Activated T-helper 1 cell treated with anti-CD3 and anti-CD28 coated beads, Interleukin-2, amount 50 U/mL, for 16 hours (primary cell): ENCODE measurements at places on chromosomes 7 and 10.

DNA sequence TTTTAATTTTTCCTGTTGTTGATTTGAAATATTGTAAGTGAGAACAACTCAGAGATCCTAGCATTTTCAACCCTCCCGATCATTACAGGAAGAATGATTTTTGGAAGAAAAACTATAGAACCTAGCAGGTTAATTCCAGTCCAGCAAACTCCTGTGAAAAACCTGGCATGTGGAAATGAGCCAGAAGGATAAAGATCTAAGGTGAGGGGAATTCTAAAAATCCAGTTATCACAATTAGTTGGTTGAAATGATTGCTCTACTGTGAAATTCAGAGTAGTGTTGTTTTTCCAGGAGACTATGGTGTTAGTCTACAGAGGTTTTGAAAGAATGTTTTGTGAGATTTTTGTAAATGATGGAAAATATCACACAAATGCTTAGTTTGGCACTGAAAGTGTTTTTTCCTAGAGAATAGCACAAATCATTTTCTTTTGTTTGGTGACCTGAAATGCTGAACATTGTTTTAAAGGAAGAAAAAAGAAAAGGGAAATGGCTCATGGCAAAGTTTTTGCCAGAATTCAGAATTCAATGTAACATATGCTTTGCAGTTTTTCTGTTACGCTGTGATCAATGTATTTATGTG, 152.4 kb upstream of the SLC26A5 start:
- DNase-seq: no peak

GRCh38 chr10:45442662-45443061, 68.6 kb downstream of the ALOX5 start:
- no peak for DNase-seq

GRCh38 chr10:34764472-34764946, 50.6 kb downstream of the PARD3 start:
- DNase-seq: no peak

GRCh38 chr10:84838851-84839250, 510.5 kb downstream of the CCSER2 start:
- no peak for DNase-seq

DNA sequence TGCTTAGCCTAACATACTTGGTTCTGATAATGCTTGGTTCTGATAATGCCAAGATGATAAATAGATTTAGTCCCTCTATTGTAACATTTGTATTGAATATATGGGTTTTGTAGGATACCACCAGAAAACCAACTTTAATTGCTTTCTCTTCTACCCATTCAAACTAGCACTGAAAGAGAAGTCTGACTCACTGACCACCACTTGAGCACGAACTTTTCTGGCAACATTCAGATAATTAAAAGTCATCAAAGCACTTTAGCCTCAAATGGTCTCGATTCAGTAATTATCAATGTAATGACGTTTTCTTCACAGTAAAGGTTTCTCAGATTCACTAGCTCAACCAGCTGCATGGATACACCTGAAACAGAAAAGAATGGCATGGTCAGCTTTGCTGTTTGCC, 63.0 kb downstream of the HDAC9 start:
- no peak for DNase-seq

GRCh38 chr7:131004371-131004770, 270.4 kb upstream of the KLF14 start:
- DNase-seq: no peak

DNA sequence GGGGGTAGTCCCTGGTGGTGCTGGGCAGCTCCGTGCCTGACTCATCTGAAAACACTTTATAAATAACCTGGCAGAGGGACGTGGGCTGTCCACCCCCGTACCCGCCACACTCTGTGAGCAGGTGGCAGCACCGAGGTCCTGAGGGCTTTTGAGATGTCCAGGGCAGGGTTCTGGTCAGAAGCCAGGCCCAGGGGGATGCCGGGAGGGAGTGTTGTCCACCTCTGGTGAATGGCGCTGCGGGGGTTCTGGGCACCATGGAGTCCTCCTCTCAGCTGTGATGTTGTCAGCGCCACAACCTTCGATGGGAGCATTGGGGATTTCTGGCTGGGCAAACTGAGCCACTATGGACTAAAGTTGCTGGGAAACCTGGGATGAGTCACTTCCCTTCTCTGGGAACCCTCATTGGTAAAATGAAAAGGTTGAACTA, 27.4 kb upstream of the GOLGA7B start:
- no peak for DNase-seq

DNA sequence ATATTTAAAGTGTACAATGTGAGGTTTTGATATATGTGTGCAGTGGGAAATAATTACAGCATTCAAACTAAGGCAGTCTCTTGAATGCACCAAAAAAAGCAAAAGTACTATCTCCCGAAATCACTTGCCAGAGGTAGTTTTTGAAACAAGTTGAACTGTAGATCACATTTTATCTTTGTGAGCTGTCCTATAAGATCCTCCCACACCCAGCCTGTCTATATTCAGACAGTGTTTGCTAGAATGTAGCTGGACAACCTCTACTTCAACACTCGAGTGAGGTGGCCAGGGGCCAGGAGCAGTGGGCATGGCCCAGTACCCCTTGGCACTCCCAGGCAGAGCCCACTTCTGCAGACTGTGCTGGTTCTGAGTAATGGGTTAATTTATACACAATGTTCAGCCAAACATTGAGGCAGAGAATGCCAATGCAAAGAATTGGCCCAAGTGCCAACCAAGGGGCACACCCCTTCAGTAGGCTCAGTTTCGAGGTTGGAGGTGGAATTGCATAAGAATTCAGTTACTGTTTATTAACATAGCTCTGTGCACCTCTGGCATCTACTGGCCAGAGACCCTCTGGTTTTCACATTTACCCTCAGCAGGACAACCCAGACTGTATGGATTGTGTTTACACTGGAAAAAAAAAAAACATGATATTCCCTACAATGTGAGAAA, 70.5 kb downstream of the AHR start:
- no peak for DNase-seq

GRCh38 chr10:101493782-101494281, 94.2 kb downstream of the POLL start:
- DNase-seq: no peak

- no peak for DNase-seq
Measured at GRCh38 chr7:99499371-99499720, 735 bp downstream of the ZNF394 start.

GRCh38 chr7:80232979-80233724, 98.5 kb downstream of the GNAI1 start:
- DNase-seq: no peak

DNA sequence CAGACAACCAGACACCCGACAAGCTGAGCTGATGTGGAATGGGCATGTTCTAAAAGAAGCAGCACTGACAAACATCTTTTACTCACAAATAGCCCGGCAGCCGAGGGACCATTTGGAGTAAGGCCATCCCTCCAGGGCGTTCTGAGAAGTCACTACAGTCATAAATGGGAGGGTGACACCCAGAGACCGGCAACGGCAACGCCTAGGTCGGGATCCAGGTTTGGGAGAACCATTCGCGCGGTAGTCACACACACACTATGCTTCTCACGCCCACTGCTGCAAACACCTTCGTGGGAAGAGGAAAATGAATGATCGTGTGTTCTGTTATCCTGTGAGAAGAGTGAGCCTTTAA, 9.8 kb downstream of the TNS3 start:
- DNase-seq: no peak

DNA sequence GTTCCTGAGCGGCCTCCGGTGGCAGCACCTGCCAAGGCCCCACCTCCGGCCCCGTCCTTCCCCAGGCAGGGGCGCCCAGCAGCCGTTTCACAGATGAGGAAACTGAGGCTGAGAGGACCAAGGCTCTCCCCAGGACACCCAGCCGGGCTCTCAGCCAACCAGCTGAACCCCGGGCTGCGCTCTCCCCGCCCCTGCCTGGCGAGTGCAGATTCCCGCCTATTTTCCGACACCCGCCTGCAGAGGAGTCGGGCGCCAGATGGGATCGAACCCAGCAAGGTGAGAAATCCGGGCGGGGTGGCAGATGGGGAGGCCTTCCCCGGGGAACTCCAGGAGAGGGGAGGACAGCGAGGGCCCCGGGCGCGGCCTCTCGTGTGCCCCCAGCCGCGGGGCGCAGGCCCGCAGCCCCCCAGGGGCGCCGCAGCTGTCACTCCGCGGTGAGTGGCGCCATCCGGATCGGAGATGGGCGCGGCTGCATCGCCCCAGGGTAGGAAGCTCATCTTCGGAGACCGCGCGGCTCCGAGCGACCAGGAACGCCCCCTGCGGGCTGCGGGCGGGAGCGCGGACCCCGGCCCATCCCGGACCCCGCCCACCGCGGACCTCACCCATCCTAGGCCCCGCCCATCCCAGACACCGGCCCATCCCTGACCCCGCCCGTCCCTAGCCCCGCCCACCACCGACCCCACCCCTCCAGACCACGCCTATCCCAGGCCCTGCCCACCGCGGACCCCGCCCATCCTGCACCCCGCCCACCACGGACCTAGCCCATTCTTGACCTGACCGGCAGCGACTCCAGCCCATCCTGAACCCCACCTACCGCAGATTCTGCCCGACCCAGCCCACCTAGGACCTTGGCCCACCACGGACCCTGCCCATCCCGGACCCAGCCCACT, 90.3 kb downstream of the MICALL2 start:
- no peak for DNase-seq

- DNase-seq: no peak
Measured at GRCh38 chr10:38025283-38025682, 14.8 kb downstream of the ZNF33A start.

DNA sequence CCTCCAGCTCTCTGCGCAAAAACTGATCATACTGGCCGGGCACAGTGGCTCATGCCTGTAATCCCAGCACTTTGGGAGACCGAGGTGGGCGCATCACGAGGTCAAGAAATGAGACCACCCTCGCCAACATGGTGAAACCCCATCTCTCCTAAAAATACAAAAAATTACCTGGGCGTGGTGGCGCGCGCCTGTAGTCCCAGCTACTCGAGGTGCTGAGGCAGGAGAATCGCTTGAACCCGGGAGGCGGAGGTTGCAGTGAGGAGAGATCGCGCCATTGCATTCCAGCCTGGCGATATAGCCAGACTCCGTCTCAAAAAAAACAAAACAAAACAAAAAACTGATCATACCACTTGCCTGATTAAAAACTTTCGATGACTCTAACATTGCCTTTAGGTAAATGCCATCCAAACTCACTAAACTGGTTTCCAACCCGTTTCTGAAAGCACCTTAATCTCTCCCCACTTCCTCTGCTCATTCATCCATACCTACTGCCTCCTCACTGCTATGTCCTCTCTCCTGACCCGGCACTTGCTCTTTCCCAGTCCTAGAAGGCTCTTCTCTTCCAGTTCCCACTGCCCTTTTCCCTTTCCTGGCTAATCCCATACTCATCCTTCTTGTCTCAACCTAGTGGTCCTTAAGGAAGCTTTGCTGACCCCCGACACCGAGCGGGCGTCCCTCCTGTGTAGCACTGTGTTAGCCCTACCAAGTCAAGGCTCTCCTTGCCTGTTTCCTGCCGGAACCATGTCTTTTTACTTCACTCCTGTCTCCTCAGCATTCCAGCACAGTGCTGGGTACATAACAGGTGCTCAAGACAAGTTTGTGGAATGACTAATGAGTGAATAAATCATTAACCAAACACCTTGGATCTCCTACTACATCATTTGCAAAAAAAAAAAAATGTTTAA, 686 bp upstream of the MIOS start:
- DNase-seq: no peak
